ENCODE measurements at places on chromosomes 6 and 20. TPM values are rescaled to one million over a fixed set of nuclear protein-coding genes. Genes with fewer than 3 reads are reported as not detected.

Gene WFDC10B
- total RNA-seq = not detected

Gene GPR6
- total RNA-seq = not detected

Gene TFAP2D
- total RNA-seq = not detected

Gene TRDN
- total RNA-seq = not detected

Gene IMPG1
- total RNA-seq = not detected

Gene THEMIS
- total RNA-seq = not detected

Gene PTCHD4
- total RNA-seq = 5.9 TPM

All from smooth muscle cell of the umbilical artery (primary cell).